Natural killer cell treated with Interleukin-12 subunit alpha and Interleukin-12 subunit beta and Interleukin-15 and Interleukin-18, amount 100 ng/mL, for 72 hours (primary cell): ENCODE measurements at places on chromosomes 5 and 9. TPM values are rescaled to one million over a fixed set of nuclear protein-coding genes. Genes with fewer than 3 reads are reported as not detected.
A peak's percentile ranks its signal among the peaks of the same experiment; 100 is the strongest.

- no peak overlapping the region for H3K4me3 ChIP-seq
- no peak for DNase-seq
- H3K36me3 ChIP-seq: no peaks in the 10 kb centered on the region
- H3K4me1 ChIP-seq: no peaks in the 10 kb centered on the region
- H3K27me3 ChIP-seq: peaks cover 25% of the 10 kb centered on the region
- H3K27ac ChIP-seq: no peak overlapping the region
These were observed 165.5 kb upstream of the NFIL3 start for GRCh38 chr9:91589101-91589553.

Gene HSPB3
- not detected for total RNA-seq

- peaks cover 5% of the 10 kb centered on the region for H3K36me3 ChIP-seq
- H3K4me3 ChIP-seq: no peak overlapping the region
- H3K27ac ChIP-seq: no peak overlapping the region
- DNase-seq: no peak
- H3K4me1 ChIP-seq: peaks cover 5% of the 10 kb centered on the region
- peaks cover 8% of the 10 kb centered on the region for H3K27me3 ChIP-seq
These were observed 150.3 kb upstream of the SPRY4 start for GRCh38 chr5:142475102-142475513.

DNA sequence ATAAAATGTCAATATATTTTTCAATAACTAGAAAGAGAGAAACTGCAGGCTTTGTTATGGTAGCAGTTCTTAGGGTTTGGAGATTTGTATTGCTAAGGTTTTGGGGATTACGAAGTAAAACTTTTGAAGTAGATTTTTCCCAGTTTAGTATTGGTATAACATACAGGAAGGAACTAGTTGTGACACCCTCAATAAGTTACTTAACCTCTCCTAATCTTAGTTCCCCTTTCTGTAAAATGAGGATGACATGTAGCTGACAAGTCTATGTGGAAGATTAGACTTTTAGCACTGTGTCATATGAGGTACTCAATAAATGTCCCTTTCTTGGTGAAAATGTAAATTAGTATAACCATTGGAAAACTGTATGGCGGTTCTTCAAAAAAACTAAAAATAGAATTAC lies 73.4 kb upstream of the ATG10 start:
- H3K27ac ChIP-seq: no peak overlapping the region
- H3K4me3 ChIP-seq: no peak overlapping the region
- H3K27me3 ChIP-seq: peaks cover 8% of the 10 kb centered on the region
- DNase-seq: no peak
- H3K4me1 ChIP-seq: no peaks in the 10 kb centered on the region

DNA sequence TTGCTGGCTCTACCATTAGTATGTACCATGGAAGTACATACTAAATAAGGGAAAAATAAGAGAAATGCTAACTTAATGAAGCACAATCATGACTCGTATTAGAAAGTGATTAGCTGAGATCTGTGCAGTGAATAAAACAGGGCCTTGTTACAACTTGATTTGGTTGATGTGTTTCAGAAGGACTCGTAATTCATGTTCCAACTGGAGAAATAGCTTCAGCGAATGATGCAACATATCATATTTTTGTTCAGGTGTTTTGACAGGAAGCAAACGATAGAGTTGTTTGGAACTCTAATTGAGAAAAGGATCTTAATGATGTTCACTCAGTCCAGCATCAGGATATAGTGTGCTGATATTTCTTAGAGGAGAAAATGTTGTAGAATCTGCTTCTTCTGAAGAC lies 474.6 kb upstream of the WWC1 start:
- H3K27me3 ChIP-seq: no peaks in the 10 kb centered on the region
- no peak for DNase-seq
- no peak overlapping the region for H3K27ac ChIP-seq
- no peaks in the 10 kb centered on the region for H3K36me3 ChIP-seq

- no peaks in the 10 kb centered on the region for H3K27me3 ChIP-seq
- no peaks in the 10 kb centered on the region for H3K36me3 ChIP-seq
- H3K27ac ChIP-seq: peak overlapping the region; percentile 85
- H3K4me3 ChIP-seq: peak overlapping the region; percentile 18
- no peak for DNase-seq
- peaks cover 38% of the 10 kb centered on the region for H3K4me1 ChIP-seq
These were observed 2.5 kb downstream of the F2R start for GRCh38 chr5:76718381-76718832.

GRCh38 chr9:126838895-126839294 lies 21.5 kb upstream of the ZBTB34 start:
- H3K27me3 ChIP-seq: no peaks in the 10 kb centered on the region
- H3K27ac ChIP-seq: peak overlapping the region; percentile 60
- H3K4me1 ChIP-seq: peaks cover 26% of the 10 kb centered on the region
- no peak for DNase-seq
- peak overlapping the region; percentile 46 for H3K4me3 ChIP-seq
- H3K36me3 ChIP-seq: peaks cover 19% of the 10 kb centered on the region

DNA sequence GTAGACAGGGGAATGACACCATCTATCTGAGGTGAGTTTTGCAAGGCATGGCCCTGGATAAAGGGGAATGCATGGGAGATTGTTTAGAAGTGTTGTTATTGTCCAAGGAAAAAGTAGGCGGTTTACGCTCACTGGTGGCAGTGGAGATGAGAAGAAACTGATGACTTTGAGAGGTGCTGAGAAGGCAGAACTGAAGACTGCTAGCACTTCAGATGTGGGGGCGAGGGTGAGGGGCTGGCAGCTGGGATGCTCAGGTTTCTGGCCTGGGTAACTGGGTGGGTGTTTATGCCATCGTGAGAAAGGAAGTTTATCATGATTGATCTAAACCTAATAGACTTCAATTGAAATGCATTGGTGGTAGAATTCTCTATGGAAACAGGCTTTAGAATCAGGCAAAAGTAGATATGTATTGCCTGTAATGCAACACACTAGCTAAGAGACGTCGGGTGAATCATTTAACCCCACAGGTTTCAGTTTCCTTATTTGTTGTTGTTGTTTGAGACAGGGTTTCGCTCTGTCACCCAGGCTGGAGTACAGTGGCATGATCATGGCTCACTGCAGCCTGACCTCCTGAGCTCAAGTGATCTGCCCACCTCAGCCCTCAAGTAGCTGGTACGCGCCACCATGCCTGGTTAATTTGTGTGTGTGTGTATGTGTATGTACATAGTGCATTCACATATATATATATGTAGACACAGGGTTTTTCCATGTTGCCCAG lies 123.5 kb downstream of the SLC24A2 start:
- no peak overlapping the region for H3K4me3 ChIP-seq
- no peaks in the 10 kb centered on the region for H3K36me3 ChIP-seq
- DNase-seq: no peak
- no peaks in the 10 kb centered on the region for H3K4me1 ChIP-seq
- H3K27me3 ChIP-seq: peaks cover 3% of the 10 kb centered on the region

Gene CCDC152
- 9.6 TPM for total RNA-seq

- no peak overlapping the region for H3K4me3 ChIP-seq
- no peak for DNase-seq
- H3K27ac ChIP-seq: no peak overlapping the region
- no peaks in the 10 kb centered on the region for H3K36me3 ChIP-seq
These were observed 20.2 kb upstream of the MTAP start for GRCh38 chr9:21782205-21782604.

DNA sequence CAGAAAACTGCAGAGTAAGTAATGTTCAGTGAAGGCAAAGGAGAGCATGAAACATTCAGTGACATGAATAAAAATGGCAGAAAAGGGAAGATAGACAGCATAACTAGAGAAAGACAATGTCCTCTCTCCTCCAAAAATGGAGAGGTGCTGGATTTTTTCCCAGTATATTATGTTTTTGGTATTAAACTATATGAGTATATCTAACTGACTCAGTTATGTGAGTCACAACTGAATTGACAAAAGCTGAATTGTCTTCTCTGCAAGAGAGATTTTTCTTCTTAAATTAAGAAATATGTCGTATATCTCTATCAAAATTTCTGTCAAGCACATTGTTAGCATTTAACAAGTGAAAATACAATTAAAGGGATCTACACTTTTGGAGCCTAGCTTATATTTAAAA lies 375.1 kb downstream of the CHSY3 start:
- H3K27me3 ChIP-seq: no peaks in the 10 kb centered on the region
- H3K27ac ChIP-seq: no peak overlapping the region
- no peaks in the 10 kb centered on the region for H3K4me1 ChIP-seq
- H3K36me3 ChIP-seq: no peaks in the 10 kb centered on the region
- no peak overlapping the region for H3K4me3 ChIP-seq

GRCh38 chr5:17118631-17119030 lies 98.8 kb upstream of the BASP1 start:
- peaks cover 2% of the 10 kb centered on the region for H3K4me1 ChIP-seq
- no peaks in the 10 kb centered on the region for H3K27me3 ChIP-seq
- H3K36me3 ChIP-seq: no peaks in the 10 kb centered on the region

Gene LRRC19
- total RNA-seq: not detected

- H3K27ac ChIP-seq: no peak overlapping the region
- H3K4me1 ChIP-seq: peaks cover 28% of the 10 kb centered on the region
- no peak overlapping the region for H3K4me3 ChIP-seq
- no peaks in the 10 kb centered on the region for H3K36me3 ChIP-seq
These were observed 5.0 kb downstream of the DAB2 start for GRCh38 chr5:39419796-39420195.

DNA sequence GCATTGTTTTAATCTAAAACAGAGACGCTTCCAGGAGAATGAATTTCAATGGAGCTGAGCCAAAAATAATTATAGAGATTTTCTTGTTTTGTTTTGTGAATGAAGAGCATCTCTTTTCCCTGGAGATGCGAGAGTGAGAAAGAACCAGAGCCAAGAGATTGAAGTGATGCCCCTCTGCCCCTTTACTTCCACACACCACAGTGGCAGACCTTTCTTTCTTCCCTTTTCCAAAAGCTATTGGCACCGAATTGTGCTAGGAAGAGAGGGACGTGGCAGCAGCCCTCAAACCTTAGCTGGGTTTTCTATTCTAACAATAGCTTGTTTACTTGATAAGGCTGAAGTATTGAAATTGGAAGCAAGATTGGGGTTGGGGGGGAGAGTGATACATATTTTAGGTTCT lies 133.0 kb upstream of the TMEM161B start:
- H3K36me3 ChIP-seq: no peaks in the 10 kb centered on the region
- no peak for DNase-seq
- peaks cover 36% of the 10 kb centered on the region for H3K27me3 ChIP-seq
- no peak overlapping the region for H3K4me3 ChIP-seq
- no peak overlapping the region for H3K27ac ChIP-seq

Gene KIF12
- total RNA-seq: not detected

GRCh38 chr9:121871431-121872025 lies 220.1 kb downstream of the DAB2IP start:
- no peak overlapping the region for H3K27ac ChIP-seq
- no peaks in the 10 kb centered on the region for H3K36me3 ChIP-seq
- H3K27me3 ChIP-seq: peaks cover 2% of the 10 kb centered on the region
- H3K4me3 ChIP-seq: no peak overlapping the region
- no peaks in the 10 kb centered on the region for H3K4me1 ChIP-seq
- DNase-seq: no peak

Gene PCDHB10
- not detected for total RNA-seq

- no peak for DNase-seq
- H3K36me3 ChIP-seq: peaks cover 5% of the 10 kb centered on the region
- no peaks in the 10 kb centered on the region for H3K27me3 ChIP-seq
- no peak overlapping the region for H3K27ac ChIP-seq
These were observed 1677.3 kb upstream of the CDH6 start for GRCh38 chr5:29516224-29516623.

Gene FGF10
- not detected for total RNA-seq

Gene OR1J2
- not detected for total RNA-seq

DNA sequence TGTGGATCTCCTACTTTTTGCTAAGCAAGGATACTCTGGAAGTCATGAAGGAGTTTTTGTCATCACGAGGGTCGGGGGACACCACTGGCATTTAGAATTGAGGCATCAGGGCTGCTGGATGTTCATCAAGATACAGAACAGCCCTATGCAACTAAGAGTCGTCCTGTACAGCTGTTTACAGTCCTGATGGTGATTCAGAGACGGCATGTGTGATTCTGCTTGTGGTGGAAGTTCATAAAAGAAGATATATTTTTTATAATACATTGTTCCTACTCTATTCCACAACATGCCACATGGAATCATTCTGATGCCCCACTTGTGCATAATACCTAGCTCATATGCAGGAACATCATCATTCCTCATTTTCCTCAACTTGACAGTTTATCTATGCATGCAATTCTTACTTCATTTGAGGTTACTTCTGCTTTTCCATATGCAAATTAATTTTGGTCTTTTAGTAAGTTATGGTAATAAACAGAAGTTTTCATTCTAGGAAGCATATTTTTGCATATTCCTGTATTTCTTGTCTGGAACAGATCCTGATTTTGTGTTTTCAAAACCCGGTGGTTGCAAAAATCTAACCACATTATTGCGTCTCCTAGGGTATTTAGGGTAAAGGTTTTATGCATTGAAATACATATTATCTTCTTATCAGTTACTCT lies 155.2 kb downstream of the ARHGEF28 start:
- no peaks in the 10 kb centered on the region for H3K27me3 ChIP-seq
- no peak overlapping the region for H3K27ac ChIP-seq
- H3K36me3 ChIP-seq: no peaks in the 10 kb centered on the region
- H3K4me3 ChIP-seq: no peak overlapping the region
- no peaks in the 10 kb centered on the region for H3K4me1 ChIP-seq

Gene SPAAR
- not detected for total RNA-seq

DNA sequence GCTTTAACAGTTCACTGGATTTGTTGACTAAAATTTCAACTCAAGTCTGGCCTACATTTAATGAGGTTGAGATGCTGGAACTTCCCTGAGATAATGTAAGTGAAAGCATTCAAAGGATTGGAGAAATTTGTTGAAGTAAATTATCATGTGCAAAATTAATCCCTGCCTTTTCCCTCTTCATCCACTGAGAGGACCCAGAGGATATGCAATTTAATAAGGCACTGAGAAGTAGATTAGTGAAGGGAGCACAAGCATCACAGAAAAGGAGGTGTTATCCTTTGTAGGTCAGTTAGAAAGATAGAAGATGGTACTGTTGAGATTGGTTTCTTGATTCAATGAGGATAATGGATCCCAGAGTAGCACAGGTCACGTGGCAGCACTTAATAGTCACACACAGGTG lies 42.6 kb upstream of the ANKRD31 start:
- no peaks in the 10 kb centered on the region for H3K27me3 ChIP-seq
- DNase-seq: no peak
- no peak overlapping the region for H3K27ac ChIP-seq
- no peaks in the 10 kb centered on the region for H3K4me1 ChIP-seq
- H3K36me3 ChIP-seq: no peaks in the 10 kb centered on the region

GRCh38 chr9:104869811-104870210 lies 58.1 kb downstream of the ABCA1 start:
- no peak overlapping the region for H3K27ac ChIP-seq
- no peaks in the 10 kb centered on the region for H3K4me1 ChIP-seq
- no peaks in the 10 kb centered on the region for H3K36me3 ChIP-seq
- H3K27me3 ChIP-seq: peaks cover 5% of the 10 kb centered on the region
- no peak overlapping the region for H3K4me3 ChIP-seq

GRCh38 chr5:33582417-33582816 lies 141.7 kb downstream of the TARS1 start:
- DNase-seq: no peak
- no peaks in the 10 kb centered on the region for H3K4me1 ChIP-seq
- no peaks in the 10 kb centered on the region for H3K27me3 ChIP-seq

- H3K27me3 ChIP-seq: peaks cover 10% of the 10 kb centered on the region
- DNase-seq: no peak
- H3K27ac ChIP-seq: no peak overlapping the region
- no peak overlapping the region for H3K4me3 ChIP-seq
These were observed 5.7 kb downstream of the EGR1 start for GRCh38 chr5:138471052-138471361.
